ENCODE measurements at places on chromosomes 13 and 19. TPM values are rescaled to one million over a fixed set of nuclear protein-coding genes. Genes with fewer than 3 reads are reported as not detected.

MBD3L3 gene
- not detected for total RNA-seq

DHDH gene
- total RNA-seq, result 1.6 TPM

KCTD15 gene
- total RNA-seq, result 0.42 TPM

CABP5 gene
- not detected for total RNA-seq

SIGLEC10 gene
- 0.92 TPM for total RNA-seq

DMKN gene
- not detected for total RNA-seq
